ENCODE measurements at places on chromosomes 13 and 19.

GRCh38 chr19:34731019-34731829 is 2.8 kb upstream of the ZNF181 start:
- no peak for DNase-seq

DNA sequence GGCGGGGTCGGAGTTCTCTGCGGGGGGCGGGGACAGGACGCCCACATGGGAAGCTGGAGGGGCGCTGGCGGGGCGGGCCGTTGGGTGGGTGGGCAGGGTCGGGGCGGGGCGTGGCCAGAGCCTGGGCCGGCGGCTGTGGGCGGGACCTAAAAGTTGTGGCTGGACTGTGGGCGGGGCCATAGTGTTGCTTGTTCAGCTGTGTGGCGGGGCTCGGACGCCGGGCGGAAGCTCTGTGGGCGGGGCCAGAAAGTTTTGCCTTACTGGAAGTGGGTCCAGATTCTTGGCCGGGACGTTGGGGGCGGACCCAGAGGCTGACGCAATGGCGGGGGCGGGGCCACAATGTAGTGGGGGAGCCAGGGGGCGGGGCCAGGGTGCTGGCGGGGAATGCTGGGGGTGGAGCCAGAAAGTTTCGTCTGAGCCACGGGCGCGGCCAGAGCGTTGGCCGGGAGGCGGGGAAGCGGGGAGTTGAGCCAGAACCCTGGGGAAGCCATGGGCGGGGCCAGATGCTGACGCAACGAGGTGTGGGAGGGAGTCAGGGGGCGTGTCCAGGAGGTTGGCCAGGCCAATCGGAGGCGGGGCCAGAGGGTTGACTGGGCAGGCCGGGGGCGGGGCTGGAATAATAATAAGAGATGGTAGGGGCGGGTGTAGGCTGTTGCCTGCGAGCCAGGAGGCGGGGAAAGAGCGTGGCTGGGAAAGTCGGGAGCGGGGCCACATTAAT is 527 bp downstream of the CCDC9 start:
- DNase-seq: peak; percentile 99

DNA sequence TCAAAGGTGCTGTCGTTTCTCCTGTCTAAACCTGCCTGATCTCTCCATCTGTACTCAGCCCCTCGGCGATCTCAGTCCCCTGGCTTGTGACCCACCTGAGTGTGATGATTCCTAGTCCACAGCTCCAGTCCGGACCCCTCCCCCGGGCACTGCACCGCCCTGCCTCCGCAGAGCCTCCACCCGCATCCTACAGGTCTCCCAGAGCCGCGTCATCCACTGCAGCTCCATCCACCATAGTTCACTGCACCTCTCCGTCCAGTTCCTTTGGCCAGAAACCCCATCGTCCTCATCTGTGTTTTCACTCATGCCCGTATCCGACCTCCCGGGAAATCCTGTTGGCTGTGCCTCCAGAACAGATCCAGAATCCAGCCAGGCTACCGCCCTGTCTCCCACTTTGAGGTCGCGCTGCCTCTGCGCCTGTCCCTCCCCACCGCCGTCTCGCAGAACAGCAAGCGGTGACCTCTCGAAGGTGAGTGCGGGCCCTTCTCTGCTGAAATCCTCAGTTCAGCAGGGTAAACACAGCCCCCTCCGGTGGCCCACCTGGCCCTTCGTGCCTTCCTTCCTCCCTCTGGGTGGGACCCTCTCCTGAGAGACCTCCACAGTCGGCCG is 51.9 kb upstream of the MCF2L start:
- no peak for DNase-seq

DNA sequence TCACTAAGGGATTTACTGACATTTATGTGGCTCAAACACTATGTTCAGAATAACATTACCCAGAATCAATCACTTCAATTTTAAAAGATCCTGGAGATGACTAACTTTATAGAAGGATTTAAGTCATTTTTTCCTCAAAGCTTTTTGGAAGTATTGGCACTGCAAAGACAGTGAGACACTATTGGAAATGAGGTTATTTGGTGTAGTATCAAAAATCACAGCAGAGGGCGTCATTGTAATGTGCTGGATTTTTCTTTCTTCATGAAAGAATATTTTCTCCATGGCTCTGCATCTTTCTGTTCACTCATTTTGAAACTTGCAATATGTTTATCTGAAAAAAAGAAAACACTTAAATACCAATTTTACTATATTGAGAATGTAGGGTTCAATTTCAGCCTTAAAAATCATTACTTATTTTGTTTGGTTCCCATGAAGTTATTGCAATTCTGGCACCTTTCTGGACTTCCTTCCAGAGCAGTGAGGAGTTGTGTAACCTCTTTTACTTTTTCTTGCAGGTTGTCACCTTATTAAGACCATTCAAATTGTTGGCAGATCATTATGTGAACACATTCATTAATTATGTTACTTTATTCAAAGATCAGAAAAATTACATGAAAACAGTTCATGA is 3.7 kb upstream of the CSNK1A1L start:
- no peak for DNase-seq

DNA sequence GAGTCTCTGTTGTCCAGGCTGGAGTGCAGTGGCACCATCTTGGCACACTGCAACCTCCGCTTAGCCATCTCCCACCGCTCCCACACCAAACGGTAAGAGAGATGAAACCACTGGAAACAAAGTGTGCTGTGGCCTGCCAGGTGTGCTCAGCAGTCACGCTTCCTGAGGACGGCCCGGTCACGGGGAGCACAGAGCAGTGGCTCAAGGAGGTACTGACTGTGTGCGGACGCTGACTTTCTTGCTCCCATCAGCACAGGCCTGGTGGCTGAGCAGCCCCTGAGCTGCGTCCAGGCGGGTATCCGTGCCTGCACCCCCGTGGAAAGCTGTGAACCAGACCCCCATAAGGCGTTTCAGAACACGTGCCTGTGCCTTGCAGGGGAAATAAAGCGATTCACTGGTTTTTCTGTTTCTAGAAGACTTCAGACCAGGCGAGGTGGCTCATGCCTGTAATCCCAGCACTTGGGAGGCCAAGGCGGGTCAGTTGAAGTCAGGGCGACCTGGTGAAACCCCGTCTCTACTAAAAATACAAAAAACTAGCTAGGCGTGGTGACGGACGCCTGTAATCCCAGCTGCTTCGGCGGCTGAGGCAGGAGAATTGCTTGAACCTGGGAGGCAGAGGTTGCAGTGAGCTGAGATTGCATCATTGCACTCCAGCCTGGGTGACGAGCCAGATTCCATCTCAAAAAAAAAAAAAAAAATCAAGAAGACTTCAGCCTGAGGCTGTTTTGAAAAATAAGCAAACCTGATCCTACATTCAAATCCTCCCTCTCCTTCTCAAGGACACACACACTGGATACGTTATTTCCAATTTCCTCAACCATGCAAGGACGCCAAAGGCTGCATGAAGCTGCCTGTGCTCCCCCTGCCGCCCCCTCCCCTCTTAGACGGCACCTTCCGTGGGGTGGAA is 25.5 kb downstream of the ADPRHL1 start:
- DNase-seq: no peak

DNA sequence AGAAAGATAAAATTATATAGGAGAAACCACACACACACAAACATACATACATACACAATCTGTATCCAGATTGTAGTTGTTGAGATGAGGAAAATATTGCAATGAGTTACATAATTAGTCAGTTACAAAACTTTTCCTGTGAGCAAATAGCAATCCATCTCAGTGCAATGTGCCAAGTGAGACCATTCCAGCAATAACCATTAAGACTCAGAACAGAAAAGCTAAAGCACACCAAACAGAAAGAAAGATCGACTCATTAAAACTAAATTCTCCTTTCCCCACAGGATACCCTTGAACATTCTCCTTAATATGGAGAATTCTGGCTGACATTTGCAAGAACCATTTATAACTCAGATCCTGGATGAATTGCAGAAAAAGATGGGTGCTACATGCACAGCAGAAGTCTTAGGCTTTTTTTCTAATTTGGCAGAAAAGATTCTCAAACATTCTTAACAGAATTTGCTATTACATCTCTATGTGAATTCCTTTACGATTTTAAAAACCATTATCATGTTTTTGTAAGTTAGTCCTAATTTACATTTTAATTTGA is 1341.2 kb upstream of the SPRY2 start:
- DNase-seq: no peak

DNA sequence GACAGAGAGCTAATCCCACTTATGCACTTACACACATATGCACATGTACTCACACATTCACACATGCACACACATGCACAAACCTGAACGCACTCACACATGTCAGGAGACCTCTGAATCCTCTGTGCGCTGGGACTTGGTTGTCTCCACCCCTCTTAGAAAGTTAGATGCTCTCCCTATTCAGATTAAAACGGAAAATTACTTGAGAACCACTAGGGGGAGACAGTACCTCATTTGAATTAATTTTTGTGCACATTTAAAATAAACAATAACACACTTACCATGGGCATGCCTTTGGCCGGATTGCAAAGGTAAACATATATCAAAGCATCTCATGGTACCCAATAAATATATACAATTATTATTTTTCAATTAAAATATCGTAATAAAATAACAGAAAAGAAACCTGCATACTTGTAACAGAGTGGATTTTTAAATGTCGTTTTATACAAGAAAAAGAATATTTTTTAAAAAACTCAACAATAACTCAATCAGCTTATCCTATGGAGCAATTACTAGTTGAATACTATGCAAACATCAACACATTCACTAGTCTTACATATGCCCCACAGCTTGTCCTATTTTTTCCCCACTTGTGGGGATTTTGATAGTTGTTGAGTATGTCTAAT is 9.5 kb upstream of the LILRB4 start:
- no peak for DNase-seq

DNA sequence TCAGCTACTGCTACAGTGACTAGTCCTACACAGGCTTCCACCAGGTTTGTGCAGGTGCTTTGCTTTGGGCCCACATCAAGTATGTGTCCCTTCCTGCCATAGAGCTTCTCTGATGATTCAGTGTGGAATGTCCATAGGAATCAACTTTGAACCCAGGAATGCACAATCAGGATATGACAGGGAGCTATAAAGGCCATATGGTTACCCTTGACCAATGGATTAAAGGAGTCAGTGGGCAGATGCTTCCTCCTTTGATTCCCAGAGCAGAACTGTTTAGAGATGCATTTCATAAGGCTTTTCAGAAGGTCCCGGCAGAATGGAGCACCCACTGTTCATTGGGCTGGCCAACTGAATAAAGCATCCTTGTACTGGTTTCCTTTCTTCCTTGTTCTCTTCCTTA is 145.2 kb upstream of the WASF3 start:
- DNase-seq: no peak

DNA sequence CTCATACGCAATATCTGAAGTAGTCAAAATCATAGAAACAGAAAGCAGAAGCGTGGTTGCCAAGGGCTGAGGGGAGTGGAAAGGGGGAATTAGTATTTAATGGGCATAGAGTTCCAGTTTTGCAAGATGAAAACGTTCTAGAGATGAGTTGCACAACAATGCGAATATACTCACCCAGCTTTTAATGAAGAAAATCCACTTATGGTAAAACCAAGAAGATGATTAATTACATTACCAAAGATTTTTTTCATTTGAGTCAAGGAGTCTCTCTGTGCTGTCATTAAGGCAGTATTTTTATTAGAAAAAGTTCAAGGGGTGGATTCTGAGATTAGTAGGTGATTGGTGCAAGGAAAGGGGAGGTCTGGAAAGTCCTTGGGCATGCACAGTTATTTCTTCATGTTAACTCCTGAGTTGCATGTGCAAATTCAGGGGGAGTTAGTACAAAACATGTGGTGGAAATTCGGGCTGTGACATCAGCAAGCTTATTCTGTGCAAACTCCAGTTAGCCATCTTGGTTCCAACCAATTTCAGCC is 6.9 kb upstream of the CBY2 start:
- no peak for DNase-seq

- DNase-seq: peak; percentile 68
Measured at GRCh38 chr19:1074544-1075283, 7.7 kb downstream of the ARHGAP45 start.

DNA sequence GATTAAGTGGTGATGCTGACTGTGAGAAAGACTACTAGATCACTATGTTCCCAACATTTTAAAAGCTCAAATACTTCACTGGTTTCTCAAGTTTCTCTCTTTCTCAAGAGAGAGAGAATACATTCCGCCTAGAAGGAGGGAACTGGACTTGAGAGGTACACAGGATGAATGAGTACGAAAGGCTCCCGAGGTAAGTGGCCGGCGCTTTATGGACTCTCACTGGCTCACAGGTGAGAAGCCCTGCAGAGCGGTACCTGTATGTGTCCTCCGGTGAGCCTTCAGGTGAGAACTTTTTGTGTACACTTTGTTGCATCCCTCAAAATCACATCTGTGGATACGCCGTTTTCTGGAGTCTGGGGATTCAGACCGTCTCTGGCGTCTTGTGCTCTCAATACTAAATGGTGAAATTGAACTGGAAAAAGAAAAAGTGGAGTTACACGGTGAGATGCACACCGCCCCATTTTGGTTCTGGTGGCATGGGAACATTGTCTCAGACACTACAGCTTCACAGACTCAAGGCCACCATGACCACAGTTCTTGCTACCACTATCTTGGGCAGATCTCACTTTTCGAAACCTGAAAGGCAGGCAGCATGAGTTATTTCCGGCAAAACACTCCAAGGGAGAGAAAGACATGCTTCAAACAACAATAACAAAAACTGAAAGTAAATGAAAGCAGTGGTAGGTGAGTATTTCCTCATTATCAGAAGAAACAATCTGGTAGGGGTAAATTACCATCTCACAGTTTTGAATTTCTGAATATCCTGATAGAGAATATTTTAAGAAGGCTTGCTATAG is 418.9 kb downstream of the KLF12 start:
- no peak for DNase-seq

GRCh38 chr19:10474962-10475451 is 28.1 kb downstream of the KEAP1 start:
- no peak for DNase-seq

GRCh38 chr13:32663660-32664059 is 77.4 kb downstream of the PDS5B start:
- DNase-seq: no peak

GRCh38 chr13:49353908-49354307 is 90.0 kb downstream of the CAB39L start:
- DNase-seq: no peak

GRCh38 chr13:33052506-33053280 is 36.5 kb downstream of the KL start:
- DNase-seq: no peak

- no peak for DNase-seq
Measured at GRCh38 chr19:12802267-12803106, 618 bp downstream of the THSD8 start.

- DNase-seq: no peak
Measured at GRCh38 chr19:40139533-40140287, 49.0 kb upstream of the ZNF780A start.

- DNase-seq: no peak
Measured at GRCh38 chr19:5006201-5006600, 37.3 kb downstream of the KDM4B start.

- DNase-seq: no peak
Measured at GRCh38 chr13:76717092-76717491, 169.1 kb downstream of the KCTD12 start.

- no peak for DNase-seq
Measured at GRCh38 chr19:55697698-55698097, 22.7 kb downstream of the EPN1 start.

DNA sequence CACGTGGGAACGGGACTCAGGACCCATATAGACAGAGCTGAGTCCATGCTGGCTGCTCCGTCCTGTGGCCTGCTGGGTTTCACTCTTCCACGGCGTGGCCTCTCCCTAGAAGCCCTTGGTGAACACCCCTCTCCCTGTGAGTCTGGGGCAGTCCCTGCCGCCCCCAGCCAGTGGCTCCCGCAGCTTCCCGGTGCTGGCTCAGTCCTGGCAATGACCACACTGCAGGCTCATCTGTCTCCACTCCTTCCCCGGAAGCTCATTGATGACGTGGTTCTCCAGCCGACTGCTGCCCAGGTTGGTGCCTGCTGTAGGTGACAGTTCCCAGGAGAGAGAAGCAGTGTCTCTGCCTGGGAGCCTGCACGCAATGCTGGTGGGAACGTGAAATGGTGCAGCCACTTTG is 2.1 kb upstream of the TEX29 start:
- DNase-seq: no peak
